Activated CD4-positive, alpha-beta T cell treated with anti-CD3 and anti-CD28 coated beads, Interleukin-2, amount 50 U/mL, for 48 hours (primary cell): ENCODE measurements at places on chromosomes 16 and 17.
A peak's percentile ranks its signal among the peaks of the same experiment; 100 is the strongest.

DNA sequence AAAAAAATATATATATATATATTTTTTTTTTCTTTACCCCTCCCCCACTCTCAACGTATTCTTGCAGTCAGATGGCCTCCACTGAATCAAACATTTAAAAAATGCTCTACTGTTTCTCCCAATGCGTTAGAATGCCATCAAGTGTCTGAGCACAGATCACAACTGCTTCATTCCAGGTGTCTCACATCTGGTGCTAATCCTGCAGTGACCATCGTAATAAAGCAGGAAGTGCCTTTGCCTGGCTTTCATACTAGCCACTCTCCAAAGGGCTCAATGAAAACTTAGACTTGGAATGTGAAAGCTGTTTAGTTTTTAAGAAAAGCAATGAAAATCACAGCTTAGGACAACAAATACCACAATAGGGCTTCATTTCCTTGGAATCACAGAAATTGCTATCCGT is 37.2 kb downstream of the SKAP1 start:
- no peak for DNase-seq

GRCh38 chr17:9705745-9706144 is 60.4 kb downstream of the USP43 start:
- no peak for DNase-seq

DNA sequence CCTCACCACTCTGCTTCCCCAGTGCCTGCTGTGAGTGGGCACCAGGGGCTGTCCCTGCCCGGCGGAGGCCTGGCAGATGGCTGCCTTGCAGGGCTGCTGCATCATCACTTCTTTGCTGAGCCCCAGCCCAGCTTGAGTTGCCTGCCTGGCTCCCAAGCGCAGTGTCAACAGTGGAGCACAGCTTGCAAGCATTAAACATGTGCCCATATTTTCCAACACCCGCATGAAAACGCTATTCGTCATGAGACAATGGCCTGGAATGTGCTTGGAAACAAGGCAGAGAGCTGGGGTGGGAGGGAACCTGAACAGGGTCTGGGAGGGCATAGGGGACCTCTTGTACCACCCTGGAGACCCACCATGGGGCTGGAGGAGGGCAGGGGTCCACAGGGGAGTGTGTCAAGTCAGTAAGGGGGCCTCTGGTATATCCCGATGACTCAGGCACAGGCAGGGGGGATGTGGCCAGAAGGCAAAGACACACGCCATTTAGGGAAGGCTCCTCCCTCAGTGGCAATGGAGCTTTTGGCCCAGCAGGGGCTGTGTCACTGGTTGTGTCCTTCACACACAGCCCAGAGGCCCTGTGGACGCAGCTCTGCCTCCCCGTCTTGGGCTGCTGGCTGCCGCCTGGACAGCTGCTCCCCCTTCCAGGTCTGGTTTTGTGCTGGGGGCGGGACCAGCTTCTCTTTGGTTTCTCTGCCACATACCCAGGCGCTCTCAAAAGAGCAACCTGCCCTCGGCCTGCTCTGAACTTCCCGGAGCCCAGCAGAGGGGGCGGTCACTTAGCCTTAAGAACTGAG is 17.4 kb upstream of the MTSS2 start:
- no peak for DNase-seq

DNA sequence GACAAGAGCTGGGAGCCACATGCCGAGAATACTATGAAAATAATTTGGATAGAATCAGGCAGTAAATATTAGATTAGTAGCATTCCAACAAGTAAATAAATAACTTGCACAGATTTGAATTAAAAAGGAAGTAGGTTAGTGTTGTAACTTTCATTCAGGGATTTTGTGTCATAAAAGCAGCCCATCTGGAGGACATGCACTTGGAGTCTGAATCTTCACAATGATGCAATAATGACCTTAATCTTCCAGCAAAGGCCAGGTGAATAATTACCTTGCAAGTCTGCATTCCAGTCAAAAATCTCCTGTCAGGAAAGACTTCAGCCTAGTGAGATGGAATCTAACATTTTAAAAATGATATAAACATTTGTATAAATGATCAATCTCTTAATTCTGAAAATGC is 518.1 kb downstream of the KCNJ2 start:
- DNase-seq = no peak

GRCh38 chr17:58605470-58605869 is 86.4 kb downstream of the TEX14 start:
- DNase-seq = peak; percentile 7

DNA sequence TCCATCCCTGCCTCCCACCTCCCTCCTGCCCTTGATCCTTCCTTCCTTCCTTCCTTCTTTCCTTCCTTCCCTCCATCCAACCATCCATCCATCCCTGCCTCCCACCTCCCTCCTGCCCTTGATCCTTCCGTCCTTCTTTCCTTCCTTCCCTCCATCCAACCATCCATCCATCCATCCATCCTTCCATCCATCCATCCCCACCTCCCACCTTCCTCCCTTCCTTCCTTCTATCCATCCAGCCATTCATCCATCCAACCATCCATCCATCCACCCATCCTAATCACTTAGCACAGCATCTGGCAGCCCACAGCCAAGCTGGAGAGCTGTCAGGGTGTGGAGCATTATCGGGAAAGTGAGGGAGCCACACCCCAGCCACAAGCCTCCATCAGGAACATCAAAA is 54.5 kb downstream of the TK2 start:
- no peak for DNase-seq

DNA sequence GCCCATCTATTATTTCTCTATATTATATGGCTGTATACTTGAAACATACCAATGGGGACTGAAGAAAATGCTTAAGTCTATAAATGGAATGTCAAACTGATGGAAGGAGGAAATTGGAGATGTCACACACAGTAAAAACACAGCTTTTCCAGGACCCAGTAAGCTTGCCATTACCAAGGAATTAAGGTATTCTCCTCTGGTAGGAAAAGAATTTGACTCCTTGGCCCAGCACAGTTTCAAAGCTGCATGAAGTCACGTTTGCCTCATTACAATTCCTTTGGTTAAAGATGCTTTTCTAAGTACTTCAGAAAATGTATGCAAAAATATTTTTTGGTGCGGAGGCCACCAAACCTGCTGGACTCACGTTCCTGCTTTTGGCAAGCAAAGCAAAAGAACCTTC is 48.5 kb downstream of the CDH13 start:
- DNase-seq = no peak

- no peak for DNase-seq
Measured at GRCh38 chr16:65123396-65124211, 1.7 kb upstream of the CDH11 start.

DNA sequence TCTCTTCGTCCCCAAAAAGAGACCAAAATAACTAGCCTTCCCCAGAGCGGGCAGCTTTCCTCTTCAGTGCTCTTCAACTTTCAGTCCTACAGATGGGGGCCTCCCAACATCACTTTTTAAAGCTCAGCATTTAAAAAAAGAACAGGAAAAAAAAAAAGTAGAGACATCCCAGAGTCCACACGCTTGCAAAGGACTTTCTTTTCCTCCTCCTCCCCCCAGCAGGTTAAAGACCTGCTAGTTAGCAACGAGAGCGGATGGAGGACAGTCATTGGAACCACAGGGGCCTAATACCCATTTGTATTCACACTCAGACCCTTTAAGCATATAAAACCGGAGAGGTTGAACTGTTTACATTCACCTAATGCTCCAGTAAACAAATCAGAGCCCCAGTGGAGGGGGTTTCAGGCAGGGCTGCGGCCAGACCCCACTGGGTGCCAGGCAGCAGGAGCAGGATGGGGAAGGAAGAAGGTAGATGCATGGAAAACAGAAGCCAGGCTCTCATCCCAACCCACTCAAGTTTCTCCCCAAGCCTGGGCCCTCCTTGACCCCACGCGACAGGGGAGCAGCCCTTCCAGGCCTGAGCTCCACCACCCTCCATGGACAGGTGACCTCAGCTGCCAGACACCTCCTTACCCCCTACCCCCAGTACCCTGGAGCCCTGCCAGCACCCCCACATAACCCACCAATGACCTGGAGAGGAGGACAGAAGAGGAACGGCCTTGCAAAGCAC is 15.2 kb downstream of the ZFHX3 start:
- no peak for DNase-seq

DNA sequence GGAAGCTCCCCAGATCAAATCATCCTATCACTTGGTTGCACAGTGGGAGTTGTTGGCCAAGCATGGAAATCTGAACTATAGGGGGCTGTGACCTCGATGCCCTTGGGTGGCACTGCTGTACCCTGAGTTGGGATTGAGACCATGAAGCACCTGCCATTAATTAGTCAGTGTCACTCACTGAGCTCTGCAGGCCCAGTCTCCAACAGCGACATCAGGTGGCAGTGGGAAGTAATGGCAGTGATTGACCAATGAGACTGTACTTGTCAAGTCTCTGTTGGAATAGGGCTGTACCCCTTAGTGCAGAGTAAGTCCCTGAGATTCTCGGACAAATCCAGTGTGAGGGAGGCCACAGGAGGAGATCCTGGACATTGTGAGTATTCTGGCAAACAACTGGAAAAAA is 118.0 kb upstream of the RPL38 start:
- DNase-seq = peak; percentile 2

GRCh38 chr17:68035131-68035522 is 408 bp upstream of the KPNA2 start:
- peak; percentile 93 for DNase-seq

- DNase-seq = no peak
Measured at GRCh38 chr16:72332926-72333325, 161.0 kb upstream of the PMFBP1 start.

DNA sequence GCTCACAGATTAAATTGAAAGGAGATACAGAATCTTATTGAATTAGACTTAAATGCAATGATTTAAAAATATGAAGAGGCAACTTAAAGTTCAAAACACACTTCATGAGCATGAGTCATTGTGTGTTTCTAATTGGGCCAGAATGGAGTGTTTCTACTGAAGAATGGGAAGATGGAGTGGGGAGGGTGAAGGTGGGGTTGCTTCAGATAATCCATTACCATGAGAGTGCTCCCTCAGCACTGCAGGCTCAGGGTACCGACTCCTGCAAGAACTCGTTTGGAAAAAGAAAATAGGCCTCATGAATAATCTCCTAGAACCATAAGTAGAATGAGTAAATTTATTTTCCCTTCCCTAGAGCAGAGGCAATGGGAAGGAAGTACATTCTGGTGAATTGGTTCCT is 372.8 kb downstream of the TOX3 start:
- DNase-seq = no peak

DNA sequence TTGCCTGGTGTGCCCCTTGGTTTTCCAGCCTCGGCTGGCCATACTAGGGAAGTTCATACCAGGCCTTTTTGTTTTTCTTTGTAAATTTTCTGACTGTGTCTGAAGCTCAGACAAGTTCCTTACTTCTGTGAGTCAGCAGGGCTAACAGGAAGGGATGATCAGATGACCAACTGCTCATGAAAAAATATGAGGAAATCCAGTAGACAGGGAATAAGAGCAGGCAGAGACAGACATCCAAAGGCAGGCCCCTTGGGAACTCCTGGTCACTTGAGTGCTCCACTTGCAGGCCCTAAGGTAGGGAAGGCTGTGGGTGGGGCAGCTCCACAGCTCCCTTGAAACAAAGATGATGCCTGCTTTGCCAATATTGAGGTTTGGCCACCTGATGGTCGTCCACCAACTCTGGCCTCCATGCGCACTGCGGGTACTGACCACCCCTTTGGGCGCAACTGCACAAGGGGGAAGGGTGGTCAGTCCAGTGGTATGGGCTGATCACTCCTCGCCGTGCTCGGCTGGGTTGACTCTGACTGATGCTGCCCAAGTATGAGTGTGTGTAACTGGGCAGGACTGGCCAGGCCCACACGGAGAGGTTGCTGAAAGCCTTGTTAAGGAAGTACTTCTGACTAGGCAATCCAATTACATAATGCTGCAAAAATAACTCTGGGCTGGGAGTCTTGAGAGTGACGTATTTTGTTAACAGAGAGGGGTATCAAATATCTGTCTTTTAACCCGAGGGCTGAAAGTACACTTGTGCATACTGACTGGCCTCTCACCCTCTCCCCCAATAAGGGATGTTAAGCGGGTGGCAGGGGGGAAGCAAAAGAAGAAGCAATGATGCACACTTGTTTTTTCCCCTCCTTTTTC is 20.8 kb upstream of the ZFHX3 start:
- DNase-seq = no peak

DNA sequence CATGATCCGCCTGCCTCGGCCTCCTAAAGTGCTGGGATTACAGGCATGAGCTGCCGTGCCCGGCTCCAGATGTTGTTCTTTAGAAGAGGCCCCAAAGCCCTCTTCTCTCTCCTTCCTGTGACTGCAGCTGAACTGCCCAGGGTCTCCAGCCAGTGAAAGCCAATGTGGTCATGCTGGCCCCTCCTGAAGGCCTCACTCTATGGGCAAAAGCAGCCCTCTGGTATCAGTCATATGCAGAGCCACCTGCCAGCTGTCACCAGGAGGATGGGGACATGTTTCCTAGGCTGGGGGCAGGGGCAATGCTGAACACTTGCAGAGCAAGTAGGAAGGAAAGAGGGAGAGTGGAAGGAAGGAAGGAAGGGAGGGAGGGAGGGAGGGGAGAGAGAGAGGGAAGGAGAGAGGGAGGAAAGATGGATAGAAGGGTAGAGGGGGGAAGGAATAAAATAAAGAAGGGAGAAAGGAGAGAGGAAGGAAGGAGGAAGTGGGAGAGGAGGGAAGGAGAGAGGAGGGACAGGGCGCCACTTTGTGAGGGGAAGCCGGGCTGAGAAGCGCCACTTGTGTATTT is 36.0 kb downstream of the SOCS3 start:
- DNase-seq = no peak

- no peak for DNase-seq
Measured at GRCh38 chr17:49512296-49513043, 17.4 kb downstream of the NGFR start.

- DNase-seq = no peak
Measured at GRCh38 chr17:77205396-77206125, 64.8 kb downstream of the SEC14L1 start.

DNA sequence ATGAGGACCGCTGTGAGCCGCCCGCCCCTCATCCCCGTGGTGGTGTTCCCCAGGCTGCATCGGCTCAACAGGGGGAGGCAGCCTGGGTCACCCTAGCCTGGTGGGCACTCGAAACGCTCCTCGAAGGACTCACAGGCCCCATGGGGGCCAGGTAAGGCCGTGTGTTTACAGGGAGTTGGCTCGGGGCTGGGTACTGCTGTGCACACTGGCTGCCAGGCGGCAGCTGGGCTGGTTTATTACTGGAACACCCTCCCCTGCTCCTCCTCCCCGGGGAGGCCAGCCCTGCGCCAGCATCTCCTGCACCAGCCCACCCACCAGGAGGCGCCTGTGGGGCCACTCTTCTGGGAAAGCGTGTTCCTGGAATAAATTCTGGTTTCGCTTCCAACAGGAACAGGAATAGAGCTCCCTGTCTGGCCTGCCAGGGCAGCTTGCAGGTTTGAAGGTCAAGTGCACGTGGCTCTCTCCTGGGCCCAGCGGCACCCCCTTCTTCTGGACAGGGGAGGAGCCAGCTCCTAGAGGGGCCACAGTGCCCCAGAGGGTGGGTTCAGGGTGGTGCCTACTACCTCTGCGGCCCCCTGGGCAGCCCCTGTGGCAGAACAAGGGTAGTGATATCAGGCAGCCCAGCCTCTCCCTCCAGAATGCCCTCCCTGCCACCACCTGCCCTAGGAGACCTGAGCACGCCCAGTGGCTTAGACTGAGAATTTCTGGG is 11.3 kb downstream of the MCRIP1 start:
- DNase-seq = peak; percentile 48

DNA sequence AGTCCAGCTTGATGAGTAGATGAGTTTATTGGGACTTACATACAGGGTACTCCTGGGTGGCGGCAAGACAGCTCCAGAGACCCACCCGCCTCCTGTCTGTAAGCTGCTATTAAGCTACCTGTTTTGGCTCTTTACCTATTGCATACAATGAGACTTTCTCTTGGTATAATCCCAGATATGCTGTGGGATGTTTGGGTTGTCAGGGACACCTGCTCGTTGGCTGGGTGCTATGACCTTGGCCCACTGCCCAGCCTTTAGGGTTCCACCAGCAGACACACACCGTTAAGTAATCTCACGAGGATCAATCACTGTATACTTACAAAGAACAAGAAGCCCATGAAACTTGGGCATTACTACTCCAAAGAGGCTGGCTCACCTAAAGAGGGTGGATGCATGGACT is 116.4 kb downstream of the NPIPB5 start:
- no peak for DNase-seq
